ENCODE measurements at places on chromosomes 12 and 14. TPM values are rescaled to one million over a fixed set of nuclear protein-coding genes. Genes with fewer than 3 reads are reported as not detected.

GRCh38 chr12:16891673-16892072 is 285.7 kb upstream of the LMO3 start:
- no peaks in the 10 kb centered on the region for H3K4me1 ChIP-seq
- no peak overlapping the region for H3K4me3 ChIP-seq
- H3K36me3 ChIP-seq: no peaks in the 10 kb centered on the region
- no peak for DNase-seq
- no peak overlapping the region for H3K27ac ChIP-seq

DNA sequence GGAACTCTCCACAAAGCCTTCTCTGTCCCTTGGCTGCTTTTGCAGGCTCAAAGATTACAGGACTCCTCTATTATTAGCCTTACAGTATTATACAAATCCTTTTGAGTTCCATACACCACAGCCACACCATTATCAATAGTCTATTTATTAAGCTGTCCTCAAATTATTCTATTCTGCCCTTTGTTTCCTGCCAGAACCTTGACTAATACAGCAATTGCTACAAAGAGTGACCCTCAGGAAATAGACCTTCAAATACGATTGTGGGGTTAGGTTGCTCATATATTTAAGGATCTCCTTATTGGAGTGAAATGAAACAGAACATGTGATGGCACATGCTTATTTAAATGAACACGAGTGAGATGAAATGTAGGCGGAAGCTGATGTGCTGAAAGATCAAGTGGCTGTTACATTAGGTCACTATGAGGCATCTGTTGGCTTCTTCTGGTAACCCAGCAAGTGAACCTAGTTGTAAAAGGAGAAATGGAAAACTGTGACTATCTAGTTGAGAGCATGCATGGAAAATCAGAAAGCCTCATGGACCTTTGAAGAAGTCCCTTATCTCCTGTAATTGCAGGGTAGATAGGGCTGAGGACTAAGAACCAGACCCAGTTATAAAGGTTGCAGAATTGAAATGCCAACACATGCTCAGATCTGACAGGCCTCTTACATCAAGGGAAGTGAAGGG is 75.5 kb downstream of the AVPR1A start:
- H3K27ac ChIP-seq: no peak overlapping the region
- no peaks in the 10 kb centered on the region for H3K27me3 ChIP-seq
- H3K4me1 ChIP-seq: no peaks in the 10 kb centered on the region
- DNase-seq: no peak
- H3K4me3 ChIP-seq: no peak overlapping the region

DNA sequence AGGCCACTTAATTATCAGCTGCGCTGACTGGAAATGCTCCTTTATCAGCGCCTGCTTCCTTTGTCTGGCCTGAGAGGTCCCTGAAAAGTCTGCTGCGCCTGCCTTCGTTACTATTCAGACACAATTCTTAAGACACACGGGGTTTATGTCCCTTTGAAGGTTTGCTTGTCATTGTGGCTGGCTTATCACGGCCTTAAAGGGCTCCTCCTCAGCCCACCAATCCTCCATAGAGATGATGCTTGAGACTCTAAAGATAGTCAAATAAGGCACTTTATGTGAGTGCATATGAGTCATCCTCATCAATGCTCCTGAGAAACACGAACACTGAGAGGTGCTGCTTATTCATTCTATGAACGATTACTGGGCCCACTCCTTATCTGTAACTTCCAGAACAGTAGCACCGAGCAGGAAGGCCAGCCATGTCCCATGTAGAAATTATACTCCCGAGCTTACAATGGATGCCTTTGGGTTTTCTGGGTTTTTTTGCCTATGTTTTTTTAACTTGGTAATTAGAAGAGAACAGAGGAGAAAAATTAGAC is 1268.2 kb upstream of the TMEM132C start:
- H3K4me3 ChIP-seq: no peak overlapping the region
- no peaks in the 10 kb centered on the region for H3K4me1 ChIP-seq
- H3K36me3 ChIP-seq: no peaks in the 10 kb centered on the region
- no peaks in the 10 kb centered on the region for H3K27me3 ChIP-seq

DNA sequence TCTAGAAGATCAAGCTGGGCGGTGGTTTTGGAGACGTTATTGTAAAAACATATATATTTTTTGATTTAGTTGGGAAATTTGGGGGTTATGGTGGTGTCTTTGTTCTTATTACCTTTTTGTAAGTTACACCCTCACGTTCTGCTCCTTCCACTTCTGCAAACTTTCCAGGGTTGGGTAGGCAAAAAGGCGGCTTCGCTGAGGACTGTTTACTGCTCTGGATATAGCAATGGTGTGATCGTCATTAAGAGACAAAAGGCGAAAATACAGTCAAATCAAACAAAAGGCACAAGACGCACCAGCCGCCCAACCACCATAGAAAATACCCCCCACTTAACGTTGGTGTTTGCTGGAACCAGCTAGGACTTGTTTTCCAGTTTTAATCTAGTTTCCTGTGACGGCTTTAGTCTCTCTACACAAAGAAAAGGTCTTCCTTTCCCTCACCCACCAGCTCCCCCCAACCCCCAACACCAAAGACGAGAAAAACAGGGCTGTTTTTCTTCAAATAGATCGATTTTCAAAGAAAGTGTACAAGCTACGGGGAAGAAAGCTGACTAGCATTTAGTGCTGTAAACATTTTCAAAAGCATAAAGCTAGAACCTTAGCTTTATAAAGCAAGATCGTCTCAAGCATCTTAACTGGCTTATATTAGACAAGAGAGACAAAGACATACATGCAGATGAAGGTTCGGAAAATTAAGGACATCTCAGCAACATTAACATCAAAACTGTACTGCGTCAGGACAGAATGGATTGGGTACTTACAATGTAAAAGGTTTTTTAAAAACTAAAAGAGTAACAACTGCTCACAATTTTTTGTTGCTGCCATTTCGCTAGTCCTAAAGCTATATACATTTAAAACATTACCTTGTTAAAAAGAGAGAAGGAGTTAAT is 2.0 kb upstream of the SETD1B start:
- DNase-seq: peak; percentile 70
- peak overlapping the region; percentile 100 for H3K27ac ChIP-seq
- H3K36me3 ChIP-seq: peaks cover 29% of the 10 kb centered on the region
- peak overlapping the region; percentile 89 for H3K4me3 ChIP-seq
- H3K27me3 ChIP-seq: no peaks in the 10 kb centered on the region
- peaks cover 35% of the 10 kb centered on the region for H3K4me1 ChIP-seq

GRCh38 chr12:111685322-111685810 is 390 bp downstream of the BRAP start:
- no peaks in the 10 kb centered on the region for H3K27me3 ChIP-seq
- peaks cover 35% of the 10 kb centered on the region for H3K4me1 ChIP-seq
- DNase-seq: no peak
- H3K36me3 ChIP-seq: peaks cover 19% of the 10 kb centered on the region
- H3K27ac ChIP-seq: peak overlapping the region; percentile 91

- H3K4me3 ChIP-seq: peak overlapping the region; percentile 52
- no peak overlapping the region for H3K27ac ChIP-seq
- no peaks in the 10 kb centered on the region for H3K36me3 ChIP-seq
- peaks cover 13% of the 10 kb centered on the region for H3K4me1 ChIP-seq
- no peak for DNase-seq
Observed at GRCh38 chr12:67069451-67070306, 199.5 kb upstream of the CAND1 start.

- H3K4me3 ChIP-seq: no peak overlapping the region
- peaks cover 17% of the 10 kb centered on the region for H3K36me3 ChIP-seq
- peak; percentile 80 for DNase-seq
Observed at GRCh38 chr12:75722714-75723200, 211.3 kb upstream of the KRR1 start.

DNA sequence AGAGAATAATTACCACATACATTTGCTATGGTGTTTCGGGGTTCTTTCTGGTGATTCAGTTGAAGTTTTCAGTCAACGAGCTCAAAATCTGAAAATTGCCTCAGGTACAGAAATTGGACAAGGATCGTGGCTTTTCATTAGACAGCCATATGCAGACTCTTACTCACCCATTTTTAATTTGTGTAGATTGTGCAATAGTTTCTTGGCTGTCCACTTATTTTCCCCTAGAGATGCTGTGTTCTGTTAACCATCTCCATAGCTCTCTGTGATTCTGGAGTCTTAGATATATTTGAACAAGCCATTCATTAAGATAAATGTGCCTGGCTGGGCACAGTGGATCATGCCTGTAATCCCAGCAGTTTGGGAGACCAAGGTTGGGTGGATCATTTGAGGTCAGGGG is 497.1 kb upstream of the RPL10L start:
- no peak overlapping the region for H3K27ac ChIP-seq
- no peaks in the 10 kb centered on the region for H3K27me3 ChIP-seq
- H3K36me3 ChIP-seq: no peaks in the 10 kb centered on the region
- no peak overlapping the region for H3K4me3 ChIP-seq

DNA sequence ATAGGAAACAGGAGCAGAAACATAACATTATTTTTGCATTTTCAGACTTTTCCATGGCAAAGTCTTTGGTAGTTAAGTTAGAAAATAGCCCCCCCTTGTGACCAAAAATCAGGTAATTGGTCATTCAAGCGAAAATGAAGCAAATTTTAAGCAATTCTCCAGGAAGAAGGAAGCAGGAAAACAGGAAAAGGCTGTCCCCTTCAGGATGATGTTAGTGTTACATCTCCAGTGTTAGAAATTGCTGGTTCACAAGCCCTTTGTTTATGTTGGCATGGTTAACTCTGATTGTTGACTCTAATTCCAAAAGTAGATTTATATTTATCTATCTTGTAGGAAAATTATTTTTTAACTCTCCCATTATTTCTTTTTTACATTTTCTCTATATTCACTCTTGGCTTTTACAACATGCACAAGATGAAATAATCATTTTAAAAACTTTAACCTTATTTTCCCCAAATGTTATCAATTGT is 18.8 kb upstream of the GAS2L3 start:
- peaks cover 3% of the 10 kb centered on the region for H3K27me3 ChIP-seq
- H3K27ac ChIP-seq: no peak overlapping the region
- H3K36me3 ChIP-seq: no peaks in the 10 kb centered on the region
- no peak for DNase-seq

DNA sequence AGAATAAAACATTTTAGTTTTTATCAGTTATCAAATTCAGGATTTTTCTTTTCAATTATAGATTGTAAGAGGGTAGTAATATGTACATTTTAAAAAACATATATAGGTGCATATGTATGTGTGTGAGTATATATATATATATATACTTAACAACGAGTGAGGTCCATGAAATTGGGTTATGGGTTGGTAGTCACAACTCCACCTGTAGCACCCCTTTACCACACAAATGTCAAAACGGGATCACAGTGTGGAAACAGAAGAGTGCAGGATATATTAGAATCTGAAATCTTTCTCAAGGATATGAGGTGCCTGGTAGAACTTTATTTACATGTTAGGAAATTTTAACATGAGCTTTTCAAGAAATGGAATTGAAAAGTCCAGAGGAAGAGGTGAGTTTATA is 31.3 kb downstream of the MIA2 start:
- no peak overlapping the region for H3K4me3 ChIP-seq
- no peaks in the 10 kb centered on the region for H3K27me3 ChIP-seq
- H3K27ac ChIP-seq: no peak overlapping the region
- peaks cover 16% of the 10 kb centered on the region for H3K36me3 ChIP-seq

DNA sequence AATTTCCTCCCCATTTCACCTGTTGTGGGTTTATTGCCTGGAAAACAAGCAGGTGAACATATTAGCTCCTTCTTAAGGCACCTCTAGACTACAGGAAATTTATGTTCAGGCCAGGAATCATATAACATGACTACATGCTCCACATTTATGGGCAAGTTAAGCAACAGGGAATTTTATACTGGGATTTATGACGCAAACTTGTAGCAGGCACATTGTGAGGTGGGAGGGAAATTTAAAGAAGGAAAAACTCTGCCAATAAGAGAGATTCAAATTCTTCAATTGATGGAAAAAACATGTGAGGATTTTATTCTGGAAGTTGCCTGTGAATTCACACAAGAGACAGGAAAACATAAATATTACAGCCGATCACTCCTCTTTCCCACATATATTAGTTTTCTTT is 93.9 kb downstream of the TBC1D30 start:
- no peaks in the 10 kb centered on the region for H3K4me1 ChIP-seq
- peaks cover 25% of the 10 kb centered on the region for H3K27me3 ChIP-seq
- DNase-seq: no peak
- no peaks in the 10 kb centered on the region for H3K36me3 ChIP-seq

DNA sequence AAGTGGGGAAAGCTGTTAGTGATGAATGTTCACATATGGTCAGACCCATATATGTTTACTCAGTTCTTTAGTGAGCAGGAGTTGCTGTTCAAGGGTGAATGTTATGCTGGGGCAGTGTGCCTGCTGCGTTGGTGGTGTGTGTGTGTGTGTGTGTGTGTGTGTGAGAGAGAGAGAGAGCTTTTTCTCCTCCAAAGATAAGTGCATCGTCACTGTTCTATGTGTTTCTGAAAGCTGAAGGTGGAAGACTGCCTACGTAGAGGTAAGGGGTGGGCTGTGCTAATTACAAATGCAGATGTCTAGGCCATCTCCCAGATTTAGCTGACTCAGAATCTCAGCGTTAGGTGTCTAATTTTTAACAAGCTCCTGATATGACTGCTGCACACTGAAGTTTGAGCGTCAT is 10.5 kb downstream of the GABARAPL1 start:
- no peak overlapping the region for H3K27ac ChIP-seq
- H3K4me3 ChIP-seq: no peak overlapping the region
- H3K36me3 ChIP-seq: peaks cover 61% of the 10 kb centered on the region
- no peak for DNase-seq

- peaks cover 4% of the 10 kb centered on the region for H3K27me3 ChIP-seq
- H3K4me3 ChIP-seq: no peak overlapping the region
- H3K4me1 ChIP-seq: no peaks in the 10 kb centered on the region
- H3K27ac ChIP-seq: no peak overlapping the region
- H3K36me3 ChIP-seq: no peaks in the 10 kb centered on the region
- DNase-seq: no peak
Observed at GRCh38 chr14:96011131-96011530, 28.0 kb upstream of the C14orf132 start.

- no peak overlapping the region for H3K27ac ChIP-seq
- H3K36me3 ChIP-seq: peaks cover 15% of the 10 kb centered on the region
- H3K4me1 ChIP-seq: peaks cover 6% of the 10 kb centered on the region
- no peak for DNase-seq
Observed at GRCh38 chr12:1184402-1184801, 193.4 kb downstream of the ERC1 start.

DNA sequence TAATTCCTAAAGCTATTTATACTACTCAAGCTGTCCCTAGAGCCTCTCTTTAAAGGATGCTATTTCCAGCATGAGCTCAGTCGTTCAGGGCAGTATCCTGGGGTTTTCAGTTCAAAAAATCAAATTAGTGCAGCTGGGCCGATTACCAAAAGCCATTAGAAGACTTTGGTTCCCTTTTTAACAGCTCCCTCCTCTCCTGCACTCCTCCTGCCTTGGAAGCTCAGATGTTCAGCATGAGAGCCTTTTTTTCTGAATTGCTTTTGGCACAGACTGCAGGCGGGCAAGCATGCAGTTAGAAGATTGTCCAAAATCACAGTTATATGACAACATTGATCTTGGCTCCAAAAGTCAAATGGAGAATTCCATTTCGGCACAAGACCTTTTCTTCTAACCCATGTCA is 179.6 kb downstream of the SLC35F4 start:
- no peak overlapping the region for H3K4me3 ChIP-seq
- H3K27me3 ChIP-seq: no peaks in the 10 kb centered on the region
- no peaks in the 10 kb centered on the region for H3K36me3 ChIP-seq
- H3K4me1 ChIP-seq: no peaks in the 10 kb centered on the region
- DNase-seq: no peak

The P2RX7 gene
- total RNA-seq: 14.4 TPM

The PYM1 gene
- total RNA-seq: 56.4 TPM

The DDX23 gene
- 157 TPM for total RNA-seq

The MGST1 gene
- total RNA-seq: not detected

The SMIM41 gene
- not detected for total RNA-seq

The ACTN1 gene
- total RNA-seq: 56.0 TPM

The CISTR gene
- total RNA-seq: not detected

The PZP gene
- not detected for total RNA-seq

The KRT72 gene
- total RNA-seq: 0.15 TPM

The BMP4 gene
- 0.47 TPM for total RNA-seq

The C12orf60 gene
- total RNA-seq: 1.6 TPM

The DERA gene
- 24.1 TPM for total RNA-seq
